ENCODE measurements at places on chromosomes 4 and X. TPM values are rescaled to one million over a fixed set of nuclear protein-coding genes. Genes with fewer than 3 reads are reported as not detected.

DNA sequence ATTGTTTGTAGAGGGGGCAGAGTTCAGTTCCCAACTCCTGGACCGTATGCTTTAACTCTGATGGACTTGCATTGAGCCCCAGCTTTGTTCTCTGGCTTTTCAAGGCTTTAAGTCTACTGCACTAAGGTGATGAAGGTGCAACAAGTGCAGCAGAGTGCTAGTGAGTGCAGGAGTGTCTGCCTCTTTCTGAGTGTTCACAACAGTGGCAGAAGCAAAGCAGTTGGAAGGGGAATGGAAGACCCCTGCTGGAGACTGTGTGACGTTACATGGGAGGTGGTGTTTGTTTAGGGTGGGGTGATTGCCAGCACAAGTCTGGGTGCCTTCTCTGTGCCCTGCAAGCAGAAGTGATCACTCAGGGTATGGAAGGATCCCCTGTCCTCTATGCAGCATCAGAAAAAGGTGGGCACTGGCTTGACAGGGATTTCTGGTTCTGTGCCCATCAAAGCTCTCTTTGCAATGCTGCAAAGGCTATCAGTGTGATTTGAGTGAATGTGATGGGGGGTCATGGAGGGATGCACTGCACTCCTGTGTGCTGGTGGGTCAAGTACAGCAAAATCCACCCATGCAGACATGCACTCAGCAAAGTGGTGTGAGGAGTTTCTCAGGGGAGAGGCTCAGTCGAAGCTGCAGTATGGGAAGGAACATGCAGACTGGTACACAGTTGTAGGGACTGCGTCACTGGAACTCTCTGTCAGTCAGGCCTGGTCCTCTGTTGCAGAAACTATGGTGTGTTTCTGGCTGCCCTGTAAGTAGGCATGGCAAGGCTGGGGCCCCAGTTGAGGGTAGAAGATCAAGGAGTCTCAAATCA lies 70.9 kb upstream of the UGT2B7 start:
- DNase-seq: no peak

GRCh38 chr4:85498068-85498733 lies 23.3 kb downstream of the ARHGAP24 start:
- no peak for DNase-seq

DNA sequence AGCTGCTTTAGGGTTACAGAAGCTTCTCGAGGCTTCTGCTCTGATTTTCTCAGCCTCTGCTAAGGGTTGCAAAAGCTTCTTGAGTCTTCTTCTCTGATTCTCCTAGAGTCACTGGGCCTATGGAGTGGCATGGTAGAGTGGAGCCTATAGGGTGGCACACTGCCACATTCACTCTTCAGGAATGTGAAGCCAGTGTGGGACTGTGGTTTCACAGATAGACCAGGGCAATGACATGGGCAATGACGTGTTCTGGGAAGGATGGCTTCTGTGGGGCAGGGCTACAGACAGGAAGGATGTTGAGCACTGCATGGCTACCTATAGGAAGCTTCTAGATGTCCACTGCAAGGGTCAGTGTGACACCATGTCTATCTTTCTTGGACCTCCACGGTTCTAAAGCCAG lies 11.0 kb upstream of the MAMLD1 start:
- DNase-seq: no peak

DNA sequence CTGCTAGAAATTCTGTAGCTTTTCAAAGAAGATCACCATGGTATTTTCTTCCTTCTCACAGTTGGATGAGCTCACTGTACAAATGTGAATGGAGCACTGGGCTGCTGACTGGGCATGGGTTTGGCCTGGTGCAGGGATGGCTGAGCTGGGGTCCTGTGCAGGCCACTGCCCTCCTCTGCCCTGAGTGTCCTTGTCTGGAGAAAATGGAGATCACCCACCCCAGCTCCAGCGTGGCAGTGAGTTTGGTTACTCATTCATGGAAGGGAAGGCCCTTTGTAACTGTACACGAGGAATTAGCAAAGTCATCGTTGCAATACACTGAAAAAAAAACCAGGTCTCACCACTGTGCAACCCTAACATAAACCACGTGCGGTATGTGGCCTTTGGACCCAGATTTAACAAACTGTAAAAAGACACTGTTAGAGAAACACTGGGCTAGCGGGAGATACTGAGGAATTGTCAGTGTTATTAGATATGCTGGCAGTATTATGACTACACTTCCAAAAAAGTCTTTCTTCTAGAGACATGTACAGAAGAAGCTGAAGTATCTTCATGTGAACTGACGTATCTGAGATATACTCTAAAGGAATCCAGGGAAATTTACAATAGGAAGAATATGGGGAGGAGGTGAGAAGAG lies 16.1 kb upstream of the TBC1D14 start:
- no peak for DNase-seq

DNA sequence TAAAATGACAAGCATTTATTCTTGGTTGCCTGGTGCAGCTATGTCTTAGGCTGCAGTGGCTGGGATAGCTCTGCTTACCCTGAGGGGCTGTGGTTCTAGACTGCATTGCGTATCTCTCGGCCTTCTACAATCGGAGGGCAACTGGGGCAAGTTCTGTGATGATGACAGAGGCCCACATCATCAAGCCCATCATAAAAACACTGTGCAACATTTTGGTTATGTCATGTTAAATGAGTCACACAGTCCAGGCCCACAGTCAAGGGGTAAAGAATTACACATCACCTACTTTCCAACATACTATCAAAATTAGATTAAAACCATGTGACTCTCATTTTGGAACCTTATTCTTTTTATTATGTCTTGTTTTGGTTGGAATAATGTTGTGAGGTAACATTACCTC lies 120.2 kb upstream of the GUCY1A1 start:
- DNase-seq: no peak

GRCh38 chr4:162952232-162952631 lies 214.5 kb downstream of the NAF1 start:
- no peak for DNase-seq

DNA sequence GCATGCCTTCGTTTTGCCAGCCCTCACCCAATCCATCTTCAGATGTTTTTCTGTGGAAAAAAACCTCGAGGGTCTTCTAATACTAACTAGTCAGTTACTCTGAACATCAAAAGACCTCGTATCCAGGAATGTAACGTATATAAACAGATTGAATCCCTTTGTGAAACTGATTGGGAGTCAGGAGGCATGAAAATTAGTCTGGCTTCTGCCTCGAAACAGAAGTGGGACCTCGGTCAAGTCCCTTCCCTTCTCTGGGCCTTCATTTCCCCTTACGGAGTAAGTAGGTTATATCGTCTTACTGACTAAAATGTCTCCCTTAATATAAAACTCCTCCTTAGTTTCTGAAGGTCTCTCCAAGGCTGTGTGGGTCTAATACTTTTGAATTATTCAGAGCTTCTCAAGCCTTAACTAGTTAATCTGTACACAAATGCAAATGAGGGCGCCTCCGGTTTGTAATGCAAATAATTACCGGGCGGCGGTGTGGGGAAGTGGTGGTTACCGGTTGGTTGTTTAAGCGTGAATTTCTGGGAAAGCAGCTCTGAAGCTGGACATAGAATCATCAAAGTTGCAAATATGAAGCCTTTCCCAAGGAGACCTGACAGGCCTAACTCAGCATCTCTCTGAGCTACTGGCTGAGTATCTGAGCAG lies 11.4 kb upstream of the NKRF start:
- no peak for DNase-seq

GRCh38 chr4:89142691-89143669 lies 31.6 kb downstream of the TIGD2 start:
- no peak for DNase-seq

- no peak for DNase-seq
Measured at GRCh38 chr4:66252291-66252690, 582.0 kb upstream of the EPHA5 start.

The JAKMIP1 gene
- not detected for polyA plus RNA-seq

The GPR78 gene
- 0.82 TPM for polyA plus RNA-seq

The ENOX2 gene
- 22.0 TPM for polyA plus RNA-seq

Measured in right renal pelvis (tissue), 4 donors.